Right lobe of liver (tissue), 6 donors: ENCODE measurements at places on chromosomes 7 and 10.

GRCh38 chr10:20457649-20458048, 439.5 kb downstream of the NEBL start:
- no peak for DNase-seq

- no peak for DNase-seq
Observed at GRCh38 chr7:100892364-100893317, 3.0 kb downstream of the ACHE start.

DNA sequence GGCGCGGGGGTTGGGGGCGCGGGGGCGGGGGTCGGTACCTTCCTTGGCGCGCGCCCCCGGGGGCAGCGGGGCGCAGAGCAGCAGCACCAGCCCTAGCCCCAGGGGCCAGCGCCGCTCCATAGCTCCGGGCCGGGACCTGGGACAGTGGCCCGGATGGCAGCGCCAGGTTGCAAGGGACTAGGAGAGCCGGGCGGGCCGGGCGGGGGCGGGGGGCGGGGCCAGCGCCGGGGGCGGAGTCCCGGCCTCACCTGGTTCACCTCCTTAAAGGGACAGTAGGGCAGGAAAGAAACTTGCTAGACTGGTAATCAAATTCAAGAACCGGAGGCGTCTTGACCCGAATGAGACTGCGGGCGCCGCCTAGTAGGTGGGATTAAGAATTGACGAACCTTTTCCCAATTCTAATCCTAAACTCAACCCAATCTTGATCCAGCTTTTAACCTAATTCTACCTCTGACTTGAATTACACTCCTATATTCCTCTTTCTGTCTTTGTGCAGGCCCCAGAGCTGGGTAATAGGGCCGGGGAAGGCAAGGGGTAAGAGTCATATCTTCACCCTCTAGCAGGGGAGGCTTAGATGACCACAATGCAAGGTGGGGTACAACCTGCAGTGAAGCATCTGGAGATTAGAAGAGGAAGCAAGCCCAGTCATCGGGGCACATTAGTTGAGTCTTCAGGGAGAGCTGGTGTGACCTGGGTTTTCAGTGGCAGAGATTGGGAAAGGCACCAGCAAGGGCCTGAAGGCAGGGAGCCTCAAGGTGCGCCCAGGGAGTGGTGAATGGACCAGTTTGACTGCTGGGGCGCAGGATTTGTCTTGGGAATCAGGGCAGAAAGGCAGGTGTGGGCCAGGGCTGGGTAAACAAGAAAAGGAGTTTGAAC, at the start of gene EPHA1:
TSS of gene EPHA1 (minus strand) at position 171 of the 876 bp plus-strand sequence. CDS start at position 120, 51 bp downstream.
- peak; percentile 60 for DNase-seq

DNA sequence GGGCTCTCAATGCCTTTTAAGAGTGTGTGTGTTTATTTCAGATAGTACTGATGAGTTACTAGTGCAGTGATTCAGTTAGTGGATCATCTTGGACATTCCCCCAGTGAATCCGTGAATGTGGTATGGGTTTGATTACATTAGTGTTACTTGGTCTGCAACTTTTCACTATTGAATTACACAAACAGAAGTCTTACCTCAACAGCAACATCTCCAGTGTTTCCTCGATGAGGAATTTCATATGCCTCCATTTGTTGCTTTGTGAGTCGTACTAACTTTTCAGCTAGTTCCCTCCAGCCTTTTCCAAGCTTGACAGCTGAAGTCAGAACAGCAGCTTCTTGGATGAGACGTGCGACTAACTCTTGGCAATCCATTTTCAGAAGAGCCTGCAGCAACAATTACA, 63.2 kb downstream of the MACC1 start:
- DNase-seq, result no peak

DNA sequence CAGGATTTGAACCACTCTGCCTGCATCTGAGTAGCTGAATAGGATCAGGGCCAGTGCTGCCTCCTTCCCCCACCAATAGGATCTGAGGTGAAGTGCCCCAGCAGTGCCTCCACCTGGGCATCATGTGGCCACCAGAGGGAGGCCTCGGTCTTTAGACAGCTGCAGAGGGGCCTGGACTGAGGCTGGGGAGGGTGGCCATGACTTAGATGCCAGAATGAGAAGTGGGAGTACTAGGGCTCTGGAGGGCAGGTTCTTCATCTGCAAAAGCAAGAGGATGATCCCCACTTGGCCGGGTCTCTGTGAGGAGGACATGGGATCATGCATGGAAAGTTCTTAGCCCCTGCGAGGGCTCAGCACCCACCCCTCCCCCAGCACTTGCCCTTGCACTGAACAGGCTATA, 56.9 kb downstream of the NEUROG3 start:
- DNase-seq, result no peak
